ENCODE measurements at places on chromosomes 3 and 15. TPM values are rescaled to one million over a fixed set of nuclear protein-coding genes. Genes with fewer than 3 reads are reported as not detected.

Gene SI
- not detected for total RNA-seq

DNA sequence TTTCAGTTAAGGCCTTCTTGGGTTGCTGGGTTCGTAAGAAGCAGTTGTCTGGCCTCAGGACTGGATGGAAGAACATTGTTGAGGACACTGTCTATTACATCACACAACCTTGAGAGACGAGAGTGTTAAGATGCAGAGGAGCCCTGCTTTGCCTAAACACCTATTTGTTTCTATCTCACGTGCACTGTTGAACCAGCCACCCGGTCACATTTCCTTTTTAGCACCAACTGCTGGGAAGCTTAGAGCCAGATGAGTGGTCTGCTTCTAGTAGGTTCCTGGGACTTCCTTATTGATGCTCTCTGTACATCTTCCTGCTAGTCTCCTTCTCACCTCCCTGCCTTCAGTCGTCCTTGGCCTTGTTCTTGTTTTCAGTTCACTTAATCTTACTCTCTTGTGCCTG lies 22.3 kb downstream of the CAND2 start:
- H3K27me3 ChIP-seq: no peaks in the 10 kb centered on the region
- H3K4me1 ChIP-seq: no peaks in the 10 kb centered on the region
- no peak for DNase-seq
- no peaks in the 10 kb centered on the region for H3K36me3 ChIP-seq
- H3K4me3 ChIP-seq: no peak overlapping the region

GRCh38 chr3:132381348-132381944 lies 35.9 kb upstream of the DNAJC13 start:
- no peaks in the 10 kb centered on the region for H3K36me3 ChIP-seq
- no peaks in the 10 kb centered on the region for H3K4me1 ChIP-seq

- no peaks in the 10 kb centered on the region for H3K36me3 ChIP-seq
- no peak overlapping the region for H3K27ac ChIP-seq
- H3K27me3 ChIP-seq: peaks cover 40% of the 10 kb centered on the region
- no peak for DNase-seq
- no peak overlapping the region for H3K4me3 ChIP-seq
Measured at GRCh38 chr3:25429361-25430286, 1.6 kb downstream of the RARB start.

- H3K4me3 ChIP-seq: no peak overlapping the region
- peaks cover 33% of the 10 kb centered on the region for H3K27me3 ChIP-seq
- no peaks in the 10 kb centered on the region for H3K4me1 ChIP-seq
- no peak overlapping the region for H3K27ac ChIP-seq
Measured at GRCh38 chr3:43852066-43852465, 161.3 kb downstream of the ABHD5 start.

DNA sequence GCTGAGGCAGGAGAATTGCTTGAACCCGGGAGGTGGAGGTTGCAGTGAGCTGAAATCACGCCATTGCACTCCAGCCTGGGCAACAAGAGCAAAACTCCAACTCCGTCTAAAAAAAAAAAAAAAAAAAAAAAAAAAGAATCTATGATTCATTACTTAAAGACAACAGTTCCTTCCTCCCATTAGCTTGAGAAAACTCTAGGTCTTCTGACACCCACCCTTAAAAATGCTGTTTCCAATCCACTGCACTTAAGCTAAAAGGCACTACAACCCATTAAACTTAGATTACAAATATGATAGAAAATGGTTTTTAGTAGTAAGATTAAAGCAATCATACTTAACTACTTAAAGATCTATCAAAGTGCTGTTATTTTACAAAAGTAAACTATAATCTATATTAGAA lies 40.0 kb upstream of the BHLHE40 start:
- peaks cover 6% of the 10 kb centered on the region for H3K36me3 ChIP-seq
- no peak overlapping the region for H3K27ac ChIP-seq
- no peak for DNase-seq

GRCh38 chr3:1195947-1196346 lies 103.1 kb downstream of the CNTN6 start:
- H3K4me1 ChIP-seq: no peaks in the 10 kb centered on the region
- H3K36me3 ChIP-seq: no peaks in the 10 kb centered on the region
- H3K4me3 ChIP-seq: no peak overlapping the region
- no peak overlapping the region for H3K27ac ChIP-seq
- no peak for DNase-seq
- H3K27me3 ChIP-seq: no peaks in the 10 kb centered on the region
